ENCODE measurements at places on chromosomes 16 and 17.

GRCh38 chr16:87051526-87052320, 265.5 kb downstream of the C16orf95 start:
- no peaks in the 10 kb centered on the region for H3K4me1 ChIP-seq
- no peak for DNase-seq
- H3K27ac ChIP-seq, result no peak overlapping the region
- H3K4me3 ChIP-seq, result no peak overlapping the region

GRCh38 chr17:81378941-81379511, 16.2 kb upstream of the BAHCC1 start:
- no peaks in the 10 kb centered on the region for H3K36me3 ChIP-seq
- no peak for DNase-seq
- no peak overlapping the region for H3K27ac ChIP-seq
- H3K4me3 ChIP-seq, result no peak overlapping the region
- H3K27me3 ChIP-seq, result no peaks in the 10 kb centered on the region

DNA sequence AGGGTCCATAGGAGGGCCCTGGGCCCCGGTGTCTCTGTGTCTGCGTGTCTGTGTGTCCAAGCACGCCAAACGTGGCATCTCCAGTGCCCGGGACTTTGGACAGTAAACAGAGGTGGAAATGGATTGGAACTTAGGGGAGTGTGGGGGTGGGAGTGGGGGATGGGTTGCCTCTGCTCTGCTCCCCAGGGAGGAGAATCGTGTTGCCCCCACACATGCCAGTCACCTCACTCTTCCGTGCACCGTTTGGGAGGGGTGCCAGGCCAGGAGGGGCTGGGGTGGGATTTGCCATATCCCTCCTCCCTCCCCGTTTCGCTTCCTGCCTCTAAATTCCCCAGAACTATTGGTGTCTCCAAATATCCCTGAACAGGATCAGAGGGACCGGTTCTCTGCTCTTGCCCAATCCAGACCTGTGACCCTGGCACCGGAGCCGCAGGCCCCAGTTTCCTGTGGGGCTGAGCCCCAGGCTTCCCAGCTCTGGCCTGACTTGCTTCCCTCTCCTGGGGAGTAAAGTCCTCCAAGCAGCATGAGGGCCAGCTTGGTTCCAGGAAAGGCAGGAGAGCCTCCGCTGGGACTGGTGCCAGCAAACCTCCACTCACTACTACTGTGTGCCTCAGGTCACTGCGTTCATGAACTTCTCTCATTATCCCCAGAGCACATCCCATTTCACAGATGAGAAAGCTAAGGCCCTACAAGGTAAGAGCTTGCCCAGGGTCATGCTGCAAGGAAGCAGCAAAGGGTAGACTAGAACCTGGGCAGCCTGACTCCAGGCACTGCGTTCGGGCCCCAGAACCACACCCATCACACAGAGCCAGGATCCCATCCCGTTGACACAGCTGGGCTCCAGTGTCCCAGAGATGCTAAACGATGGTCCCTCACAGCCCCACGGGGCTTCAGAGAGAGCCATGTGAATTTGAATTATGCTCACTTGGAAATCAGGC, at the start of gene ASGR1:
Gene ASGR1, minus strand, starts transcription at position 54 of the 938 bp plus-strand sequence. CDS start 807 bp downstream, outside the sequence.
- peak within 1 kb of the TSS; percentile 48 for H3K4me3 ChIP-seq
- H3K27me3 ChIP-seq, result no peaks in the 10 kb centered on the region
- H3K4me1 ChIP-seq, result peaks cover 17% of the 10 kb centered on the region
- H3K36me3 ChIP-seq, result no peaks in the 10 kb centered on the region

GRCh38 chr16:77271532-77272426, 72.6 kb downstream of the SYCE1L start:
- no peak for DNase-seq
- no peaks in the 10 kb centered on the region for H3K27me3 ChIP-seq
- H3K27ac ChIP-seq, result no peak overlapping the region
- no peaks in the 10 kb centered on the region for H3K4me1 ChIP-seq
- H3K36me3 ChIP-seq, result no peaks in the 10 kb centered on the region
- H3K4me3 ChIP-seq, result no peak overlapping the region

DNA sequence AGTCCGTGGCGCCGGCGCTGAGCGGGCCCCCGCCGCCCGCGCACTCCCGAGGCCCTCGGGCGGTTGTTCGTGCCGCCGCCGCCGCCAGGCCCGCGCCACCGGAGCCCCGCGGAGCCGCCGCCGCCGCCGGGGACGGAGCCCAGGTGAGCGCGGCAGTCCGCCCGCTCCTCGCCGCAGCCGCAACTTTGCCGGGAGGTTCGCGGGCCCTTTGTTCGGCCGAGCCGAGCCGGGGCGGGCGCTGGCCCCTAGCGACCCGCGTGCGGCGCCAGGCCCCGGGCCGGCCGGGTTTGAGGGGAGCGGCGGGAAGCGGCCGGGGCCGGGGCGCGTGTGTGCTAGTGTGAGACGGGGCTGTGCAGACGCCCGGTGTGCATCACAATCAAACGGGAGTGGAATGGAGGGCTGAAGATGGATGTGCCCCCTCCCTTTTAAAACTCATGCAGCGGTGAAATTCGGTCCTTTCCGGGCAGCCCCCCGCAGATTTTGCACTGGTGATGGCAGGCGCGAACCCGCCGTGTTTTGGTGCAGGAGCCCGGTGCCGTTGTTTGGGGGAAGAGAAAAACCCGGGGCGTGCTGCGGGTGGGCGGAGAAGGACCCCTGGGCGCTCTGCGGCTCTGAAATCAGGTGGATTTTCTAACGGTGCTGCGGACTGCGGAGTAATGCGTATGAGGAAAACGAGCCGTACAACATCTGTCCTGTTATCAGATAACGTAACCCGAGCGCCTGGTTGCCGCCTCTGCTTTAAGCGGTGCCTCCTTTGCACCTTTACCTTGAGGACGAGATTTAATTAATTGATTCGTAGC, 823 bp downstream of the TNRC6C start:
- H3K27me3 ChIP-seq, result no peaks in the 10 kb centered on the region
- H3K4me3 ChIP-seq, result peak overlapping the region; percentile 90
- peak overlapping the region; percentile 82 for H3K27ac ChIP-seq
- H3K36me3 ChIP-seq, result no peaks in the 10 kb centered on the region
- no peak for DNase-seq

DNA sequence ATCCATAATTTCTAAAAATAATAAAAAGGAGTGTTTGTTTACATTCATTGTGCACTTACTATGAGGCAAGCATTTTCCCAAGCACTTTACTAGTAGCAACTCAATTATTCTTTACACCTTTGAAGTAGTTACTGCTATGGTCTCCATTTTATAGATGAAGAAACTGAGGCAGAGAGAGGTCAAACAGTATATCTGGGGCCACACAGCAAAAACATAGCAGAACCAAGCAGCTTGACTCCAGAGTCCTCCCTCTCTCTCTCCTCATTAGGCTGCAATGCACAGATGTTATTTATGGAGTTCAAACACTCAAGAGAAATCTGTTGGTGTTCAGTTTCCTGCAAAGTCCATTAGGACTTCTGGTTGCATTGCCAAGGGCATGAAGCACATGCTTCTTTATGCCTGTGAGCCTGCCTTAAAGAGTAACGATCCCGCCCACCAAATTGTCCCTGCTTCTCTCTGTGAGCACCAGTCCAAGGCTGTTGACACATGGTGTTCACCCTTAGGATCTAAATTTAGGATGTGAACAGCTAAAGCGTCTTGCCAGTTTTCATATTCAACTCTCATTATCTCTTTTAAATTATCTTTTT, 44.0 kb downstream of the GPRC5B start:
- no peak overlapping the region for H3K4me3 ChIP-seq
- no peak for DNase-seq
- H3K27me3 ChIP-seq, result no peaks in the 10 kb centered on the region
- H3K4me1 ChIP-seq, result no peaks in the 10 kb centered on the region
- no peaks in the 10 kb centered on the region for H3K36me3 ChIP-seq
- H3K27ac ChIP-seq, result peak overlapping the region; percentile 90

DNA sequence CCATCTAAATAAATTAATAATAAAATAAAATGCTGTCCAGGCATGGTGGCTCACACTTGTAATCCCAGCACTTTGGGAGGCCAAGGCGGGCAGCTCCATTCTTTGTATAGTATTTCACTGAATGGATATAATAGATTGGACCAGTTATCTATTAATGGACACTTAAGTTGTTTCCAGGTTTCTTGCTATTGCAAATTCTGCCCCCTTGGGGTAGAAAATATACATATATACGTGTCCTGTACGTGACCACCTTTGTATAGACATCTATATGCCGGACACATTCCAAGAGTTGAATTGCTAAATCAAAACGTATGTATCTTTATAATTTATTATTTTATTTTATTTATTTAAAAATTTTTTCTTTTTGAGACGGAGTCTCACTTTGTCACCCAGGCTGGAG, 3.9 kb upstream of the EXOC7 start:
- H3K27me3 ChIP-seq, result no peaks in the 10 kb centered on the region
- H3K27ac ChIP-seq, result no peak overlapping the region
- H3K4me1 ChIP-seq, result peaks cover 12% of the 10 kb centered on the region

DNA sequence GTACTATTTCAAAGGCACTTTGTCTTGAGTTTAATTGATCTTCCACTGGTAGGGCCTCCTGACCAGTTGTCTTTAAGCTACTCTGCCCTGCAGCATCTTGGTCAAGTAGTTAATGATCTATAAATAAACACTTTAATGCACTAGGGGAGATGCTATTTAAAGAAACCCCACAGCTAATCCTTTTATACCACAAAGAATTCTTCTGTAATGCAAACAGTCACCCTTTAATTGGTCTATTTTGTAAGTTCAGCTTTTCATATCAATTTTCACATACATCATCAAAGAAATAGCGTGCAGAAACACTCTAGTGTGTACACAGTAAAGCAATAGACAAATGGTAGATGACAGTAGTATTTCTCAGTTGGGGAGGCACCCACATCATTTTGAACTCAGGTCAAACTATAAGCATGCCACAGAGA, 70.3 kb downstream of the PMP22 start:
- no peak for DNase-seq
- H3K4me1 ChIP-seq, result no peaks in the 10 kb centered on the region
- H3K4me3 ChIP-seq, result no peak overlapping the region
- no peak overlapping the region for H3K27ac ChIP-seq
- no peaks in the 10 kb centered on the region for H3K36me3 ChIP-seq
- H3K27me3 ChIP-seq, result no peaks in the 10 kb centered on the region

GRCh38 chr17:73288534-73289302, 23.1 kb downstream of the CDC42EP4 start:
- peaks cover 20% of the 10 kb centered on the region for H3K36me3 ChIP-seq
- no peaks in the 10 kb centered on the region for H3K27me3 ChIP-seq
- peaks cover 93% of the 10 kb centered on the region for H3K4me1 ChIP-seq

- H3K4me3 ChIP-seq, result no peak overlapping the region
- H3K36me3 ChIP-seq, result no peaks in the 10 kb centered on the region
- H3K27me3 ChIP-seq, result no peaks in the 10 kb centered on the region
- no peak for DNase-seq
Observed at GRCh38 chr17:77254951-77255825, 114.4 kb downstream of the SEC14L1 start.

- H3K4me1 ChIP-seq, result peaks cover 34% of the 10 kb centered on the region
- no peaks in the 10 kb centered on the region for H3K27me3 ChIP-seq
- H3K27ac ChIP-seq, result peak overlapping the region; percentile 79
- H3K4me3 ChIP-seq, result no peak overlapping the region
- DNase-seq, result no peak
- peaks cover 17% of the 10 kb centered on the region for H3K36me3 ChIP-seq
Observed at GRCh38 chr17:75832652-75833400, 11.4 kb downstream of the UNC13D start.

DNA sequence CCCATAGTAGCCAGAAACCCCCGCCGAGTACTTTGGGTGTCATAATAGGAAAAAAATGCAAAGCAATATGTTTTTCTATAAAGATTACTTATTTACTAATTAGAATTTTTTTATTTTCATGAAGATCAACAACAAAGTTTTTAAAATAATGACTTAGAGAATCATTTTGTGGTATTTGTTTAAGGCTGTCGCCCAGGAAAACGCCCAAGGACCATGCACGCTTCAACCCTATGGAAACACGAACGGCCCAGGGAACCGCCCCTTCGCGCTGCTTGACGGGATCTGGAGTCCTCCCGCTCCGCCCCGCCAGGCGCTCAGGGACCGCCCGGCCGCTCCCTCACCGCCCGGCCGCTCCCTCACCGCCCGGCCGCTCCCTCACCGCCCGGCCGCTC, 408 bp upstream of the KPNA2 start:
- H3K36me3 ChIP-seq, result peaks cover 29% of the 10 kb centered on the region
- H3K27me3 ChIP-seq, result no peaks in the 10 kb centered on the region
- no peak overlapping the region for H3K27ac ChIP-seq
- H3K4me3 ChIP-seq, result peak overlapping the region; percentile 36
- peak; percentile 90 for DNase-seq

GRCh38 chr16:48182979-48183537, 27.3 kb upstream of the ABCC12 start:
- DNase-seq, result no peak
- H3K27me3 ChIP-seq, result no peaks in the 10 kb centered on the region
- H3K36me3 ChIP-seq, result no peaks in the 10 kb centered on the region
- H3K4me1 ChIP-seq, result no peaks in the 10 kb centered on the region

DNA sequence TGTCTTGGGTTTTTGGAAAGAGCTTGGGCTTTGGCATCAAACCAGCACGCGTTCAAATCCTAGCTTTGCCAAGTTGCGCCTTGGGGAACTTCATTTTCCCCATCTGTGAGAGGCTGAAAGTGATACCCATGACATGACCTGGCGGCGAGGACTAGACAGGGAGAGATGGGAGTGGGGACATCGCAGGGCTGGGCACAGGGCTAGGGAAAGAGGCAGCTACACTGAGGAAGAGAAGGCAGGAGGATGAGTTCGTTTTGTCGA, 202.9 kb downstream of the IRF8 start:
- H3K4me3 ChIP-seq, result no peak overlapping the region
- no peak for DNase-seq
- no peaks in the 10 kb centered on the region for H3K36me3 ChIP-seq
- no peaks in the 10 kb centered on the region for H3K27me3 ChIP-seq
- H3K4me1 ChIP-seq, result no peaks in the 10 kb centered on the region

DNA sequence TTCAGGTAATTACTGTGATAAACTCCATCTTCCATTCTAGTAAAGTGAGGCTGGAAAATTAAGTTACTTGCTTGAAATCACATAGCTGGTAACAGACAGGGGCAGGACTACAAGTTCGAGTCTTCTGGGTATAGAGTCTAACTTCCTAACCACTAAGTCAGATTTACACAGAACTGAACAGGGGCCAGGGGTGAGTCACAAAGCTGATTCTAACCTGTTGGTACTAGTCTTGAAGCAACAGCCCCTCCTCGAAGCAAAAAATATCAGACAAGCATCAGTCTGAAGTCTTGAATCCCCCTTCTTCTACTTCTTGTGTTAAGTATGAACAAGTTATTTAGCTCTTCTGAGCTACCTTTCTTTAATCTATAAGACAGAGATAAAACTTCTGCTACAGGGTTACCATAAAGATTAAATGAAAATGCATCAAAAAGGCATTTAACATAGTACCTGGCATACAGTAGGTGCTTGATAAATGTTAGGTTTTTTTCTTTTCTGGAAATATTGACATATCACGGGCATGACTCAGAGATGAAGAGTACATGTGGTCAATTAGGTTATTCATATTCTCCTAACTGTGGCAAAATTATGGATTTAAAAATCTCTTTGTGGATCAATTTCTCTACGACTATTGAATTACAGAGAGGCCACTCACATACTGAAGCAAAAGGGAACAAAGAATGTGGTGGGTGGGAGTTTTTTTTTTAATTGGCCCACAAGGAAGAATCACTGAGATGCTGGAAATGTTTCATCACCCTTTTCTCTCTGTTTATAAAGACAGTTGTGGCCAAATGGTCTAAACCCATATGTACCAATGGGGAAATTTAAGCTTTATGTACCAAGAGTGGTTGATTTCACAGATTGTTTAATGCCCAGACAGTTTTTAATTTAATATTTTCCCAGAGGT, 266.9 kb upstream of the DYNLRB2 start:
- H3K27ac ChIP-seq, result no peak overlapping the region
- H3K27me3 ChIP-seq, result no peaks in the 10 kb centered on the region
- no peak overlapping the region for H3K4me3 ChIP-seq
- H3K4me1 ChIP-seq, result no peaks in the 10 kb centered on the region
- DNase-seq, result no peak

- H3K27ac ChIP-seq, result no peak overlapping the region
- H3K27me3 ChIP-seq, result no peaks in the 10 kb centered on the region
- H3K4me1 ChIP-seq, result no peaks in the 10 kb centered on the region
Observed at GRCh38 chr16:79181419-79181818, 419.1 kb downstream of the MAF start.
